LHCN-M2 (cell line): ENCODE measurements at places on chromosomes 4 and X. TPM values are rescaled to one million over a fixed set of nuclear protein-coding genes. Genes with fewer than 3 reads are reported as not detected.

Gene HPGDS
- total RNA-seq = not detected in 2 replicates

DNA sequence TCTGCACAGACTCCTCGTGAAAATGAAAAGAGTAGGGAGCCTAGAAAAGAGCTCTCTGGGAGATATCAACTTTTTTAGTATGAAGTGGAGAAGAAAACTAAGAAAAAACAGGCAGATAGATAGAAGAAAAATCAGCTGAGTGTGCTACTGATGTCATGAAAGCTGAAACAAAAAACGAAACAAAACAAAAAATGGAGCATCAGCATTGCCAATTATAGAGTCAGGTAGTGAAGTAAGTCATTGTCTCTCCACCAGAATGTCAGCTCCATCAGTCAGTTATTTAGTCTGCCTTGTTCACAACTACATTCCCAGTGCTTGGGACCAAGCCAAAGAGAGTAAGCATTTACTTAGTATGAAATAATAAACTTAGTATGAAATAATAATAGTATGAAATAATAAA, 595.1 kb downstream of the STPG2 start:
- no peak for DNase-seq

- peak; percentile 68 for DNase-seq
Measured at GRCh38 chr4:145819853-145820181, 118.8 kb downstream of the ZNF827 start.

DNA sequence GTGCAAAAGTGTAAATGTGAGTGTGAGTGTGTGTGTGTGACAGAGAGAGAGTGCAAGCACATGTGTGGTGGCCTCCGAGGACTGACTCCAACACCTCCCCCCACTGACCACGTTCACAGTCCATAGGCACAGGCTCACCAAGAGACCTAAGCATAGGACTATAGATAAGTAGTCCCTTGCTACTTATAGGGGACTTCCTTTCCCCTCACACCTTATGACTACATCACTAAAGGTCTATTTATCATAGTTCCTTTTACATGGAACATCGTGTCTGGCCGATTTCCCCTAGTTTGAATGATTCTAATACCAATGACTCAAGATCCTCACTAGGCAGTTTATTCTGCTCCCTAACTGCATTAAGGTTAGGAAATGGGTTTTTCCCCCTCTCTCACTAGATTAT, 17.8 kb downstream of the FRMPD3 start:
- DNase-seq = no peak

DNA sequence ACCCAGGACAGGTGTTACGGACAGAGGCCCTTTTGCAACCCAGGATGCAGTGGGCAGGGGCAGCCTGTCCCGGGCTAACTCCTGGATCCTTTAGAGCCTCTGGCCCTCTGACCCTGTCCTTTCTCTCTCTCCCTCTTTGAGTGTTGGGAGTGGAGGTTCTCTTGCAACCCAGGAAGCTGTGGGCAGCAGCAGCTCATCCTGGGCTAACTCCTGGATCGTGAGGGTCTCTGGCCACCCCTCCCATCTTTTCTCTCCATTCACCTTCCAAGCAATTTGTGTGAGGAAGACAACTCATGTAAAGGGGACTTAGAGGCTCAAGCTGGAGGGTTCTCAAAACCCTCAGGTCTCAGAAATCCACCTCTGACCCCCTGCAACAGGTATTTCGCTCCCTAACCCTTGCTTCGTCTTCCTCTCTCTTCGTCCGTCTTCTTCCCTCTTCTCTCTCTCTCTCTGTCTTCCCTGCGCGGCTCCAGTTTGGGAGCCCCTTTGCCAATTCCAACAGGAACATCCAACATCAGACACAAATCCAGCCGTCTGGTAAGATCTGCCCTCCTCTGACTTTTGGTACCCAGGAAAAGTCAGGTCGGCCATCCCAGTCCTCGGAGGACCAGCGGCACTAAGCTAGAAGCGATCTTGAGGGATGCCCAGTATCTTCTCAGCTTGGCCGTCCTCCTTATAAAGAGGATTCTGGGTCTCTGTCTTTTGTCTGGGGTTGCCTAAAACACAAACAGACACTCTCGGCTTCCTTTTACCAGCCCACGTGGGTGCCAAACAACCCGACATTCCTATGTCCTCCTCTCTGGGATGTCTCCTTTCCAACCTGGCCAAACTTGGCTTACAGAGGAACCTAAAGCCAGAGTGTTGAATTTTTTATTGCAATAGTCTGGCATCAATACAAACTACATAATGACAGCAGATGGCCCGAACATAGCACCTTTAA, 7.9 kb downstream of the ASMTL start:
- no peak for DNase-seq

DNA sequence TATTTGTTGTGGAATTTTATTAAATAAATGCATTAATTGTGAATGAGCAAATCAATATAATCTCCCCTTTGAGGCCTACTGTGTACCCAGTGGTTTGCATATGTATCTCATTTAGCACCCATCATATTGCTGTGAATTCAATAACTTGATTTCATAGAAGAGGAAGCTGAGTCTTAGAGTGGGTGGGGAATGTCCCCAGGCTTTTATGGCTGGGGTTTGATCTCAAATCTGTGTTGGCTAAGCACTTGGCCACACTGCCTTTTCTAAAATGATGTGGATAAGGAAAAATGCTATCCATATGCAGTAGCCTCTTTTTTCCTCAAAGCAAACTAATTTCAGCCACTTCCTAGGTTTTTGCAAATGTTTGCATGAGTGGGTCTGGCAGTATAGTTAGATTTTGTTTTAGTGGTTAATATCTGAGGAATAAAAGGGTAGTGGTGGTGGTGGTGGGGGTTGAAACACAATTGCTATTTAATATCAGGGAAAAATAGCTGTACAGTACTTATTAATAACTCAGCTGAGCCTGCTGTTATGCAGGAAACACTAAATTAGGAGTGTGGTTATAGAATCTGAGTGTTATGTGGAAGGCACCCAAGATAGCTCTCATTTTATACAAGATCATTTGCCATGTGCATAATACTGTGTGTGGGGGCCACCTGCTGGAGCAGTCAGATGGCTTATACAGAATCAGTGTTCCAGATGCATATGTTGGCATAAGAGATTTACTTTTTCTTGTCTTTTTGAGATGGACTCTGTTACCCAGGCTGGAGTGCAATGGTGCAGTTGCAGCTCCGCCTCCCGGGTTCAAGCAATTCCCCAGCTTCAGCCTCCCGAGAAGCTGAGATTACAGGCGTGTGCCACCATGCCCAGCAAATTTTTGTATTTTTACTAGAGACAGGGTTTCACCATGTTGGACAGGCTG, 108.0 kb downstream of the TMEM131L start:
- peak; percentile 77 for DNase-seq

Gene FRMD7
- total RNA-seq = not detected in 2 replicates
